DMS53 (cell line): ENCODE measurements at places on chromosomes 1 and 21.

DNA sequence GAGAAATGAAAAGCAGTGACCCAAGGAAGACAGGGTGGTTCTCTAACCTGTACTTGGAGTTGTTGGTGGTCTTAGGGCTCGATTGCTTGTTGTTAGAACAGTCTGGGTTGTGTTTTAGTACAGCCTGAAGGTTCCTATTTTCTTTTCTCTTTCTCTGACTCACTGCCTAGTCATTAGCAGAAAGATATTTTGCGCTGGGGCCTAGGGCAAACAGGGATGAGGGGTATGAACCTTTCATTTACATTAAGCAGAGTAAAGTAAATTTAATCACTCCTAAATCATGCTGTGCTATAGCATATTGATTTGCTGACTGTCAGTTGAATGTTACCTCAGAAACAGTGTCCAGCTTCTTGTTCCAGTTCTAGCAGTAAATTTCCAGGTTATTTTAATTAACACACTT lies 197.2 kb downstream of the RWDD3 start:
- no peak for DNase-seq

- no peak for DNase-seq
Observed at GRCh38 chr1:162882248-162882674, 21.3 kb upstream of the CCDC190 start.

GRCh38 chr1:97844552-97845089 lies 76.2 kb downstream of the DPYD start:
- DNase-seq, result no peak

GRCh38 chr1:223783676-223784075 lies 62.1 kb downstream of the TP53BP2 start:
- no peak for DNase-seq

DNA sequence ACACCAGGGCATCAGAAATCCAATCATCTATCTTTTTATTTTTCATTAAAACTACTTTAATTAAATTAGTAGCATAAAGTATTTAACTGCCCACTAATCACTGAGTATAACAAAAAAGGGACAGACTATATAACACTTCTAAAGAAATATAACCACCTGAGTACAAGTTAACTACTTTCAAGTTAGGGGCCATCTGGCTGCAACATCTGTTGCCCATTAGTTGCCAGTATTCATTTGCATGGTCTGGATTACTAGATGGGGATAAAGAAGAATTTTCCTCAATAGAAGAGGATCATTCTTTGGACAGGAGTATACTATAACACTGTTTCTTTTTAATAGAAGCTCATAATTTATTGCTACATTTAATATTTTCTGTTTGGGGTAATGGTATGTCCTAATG lies 446.4 kb downstream of the AMY1C start:
- no peak for DNase-seq

DNA sequence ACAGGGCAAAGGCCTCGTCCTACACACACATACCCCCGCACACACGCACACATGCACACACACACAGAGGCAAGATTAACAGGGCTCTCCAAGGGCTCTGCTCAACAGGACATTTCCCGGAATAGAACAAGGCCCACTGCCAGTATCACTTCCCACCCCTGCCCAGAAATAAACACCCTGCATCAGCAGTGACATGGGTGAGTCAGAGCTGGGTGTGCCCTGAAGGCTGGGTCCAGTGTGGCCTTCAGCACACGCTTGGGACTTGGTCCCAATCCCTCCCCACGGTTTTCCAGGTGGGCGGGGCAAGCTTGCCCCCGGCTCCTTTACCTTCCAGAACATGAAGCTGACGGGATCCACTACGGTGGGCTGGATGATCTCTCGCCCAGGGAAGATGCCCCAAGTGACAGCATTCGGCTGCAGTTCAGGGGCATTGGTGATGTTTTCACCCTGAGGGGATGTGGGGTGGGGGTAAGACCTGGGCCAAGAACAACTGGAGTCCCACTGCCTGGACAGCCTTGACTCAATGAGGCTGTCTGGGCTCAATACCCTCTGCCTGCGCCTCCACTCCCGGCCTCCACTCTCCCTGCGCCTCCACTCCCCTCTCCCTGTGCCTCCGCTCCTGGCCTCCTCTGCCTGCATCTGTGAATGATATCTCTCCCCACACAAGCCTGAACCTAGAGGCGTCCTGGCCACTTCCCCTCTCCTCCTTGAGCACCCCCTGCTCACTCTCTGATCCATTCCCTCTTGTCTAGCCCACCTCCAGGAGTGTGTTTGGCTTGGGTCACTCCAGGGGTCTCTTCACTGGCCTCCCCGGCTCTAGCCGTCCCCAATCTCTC lies 14.7 kb downstream of the MTHFR start:
- peak; percentile 25 for DNase-seq

GRCh38 chr21:42401820-42402251 lies 1.9 kb upstream of the UBASH3A start:
- no peak for DNase-seq

GRCh38 chr1:204152310-204153044 lies 633 bp upstream of the ETNK2 start:
- DNase-seq, result peak; percentile 69

DNA sequence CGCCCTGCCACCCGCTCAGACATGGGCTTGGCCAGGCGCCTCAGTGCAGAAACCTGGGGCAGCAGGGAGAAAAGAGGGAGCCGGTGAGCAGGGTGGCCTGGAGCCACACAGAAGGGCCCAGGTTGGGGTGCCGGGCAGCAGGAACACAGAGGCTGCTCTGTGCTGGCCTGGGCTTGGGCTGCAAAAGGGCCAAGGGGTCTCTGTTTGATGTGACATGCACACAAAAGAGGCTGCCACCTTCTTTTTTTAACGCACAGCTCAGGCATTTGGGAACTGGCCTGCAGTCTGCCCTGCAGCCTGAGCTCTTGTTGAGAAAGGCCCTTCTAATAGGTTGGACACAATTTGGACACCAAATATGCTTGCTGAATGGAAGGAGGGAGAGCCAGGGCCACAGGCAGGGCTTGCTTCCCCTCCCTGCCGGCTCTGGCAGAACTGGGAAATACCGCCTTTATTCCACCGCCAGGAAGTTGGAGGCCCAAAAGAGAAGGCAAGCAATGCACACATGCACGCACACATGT lies 32.4 kb downstream of the KIF21B start:
- no peak for DNase-seq

DNA sequence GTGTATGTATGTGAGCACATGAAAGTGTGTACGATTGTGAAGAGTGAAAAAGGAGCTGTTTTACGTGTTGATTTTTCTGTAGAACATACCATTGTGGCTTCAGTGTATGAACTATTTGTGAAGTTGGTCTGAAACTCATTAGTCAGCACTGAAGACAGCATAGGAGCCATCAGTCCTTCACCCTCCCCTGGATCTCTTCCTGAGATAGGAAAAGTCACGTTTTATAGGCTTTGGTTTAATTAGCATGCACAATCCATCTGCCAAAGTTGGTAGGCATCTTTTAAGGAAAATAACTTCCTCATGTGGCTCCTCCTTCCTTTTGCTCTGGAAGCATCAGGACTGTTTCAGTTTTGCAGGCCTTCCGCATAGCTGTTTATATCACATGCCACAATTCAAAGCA lies 1.4 kb upstream of the RABIF start:
- no peak for DNase-seq

- DNase-seq, result no peak
Observed at GRCh38 chr21:37896788-37897187, 19.5 kb downstream of the KCNJ6 start.

DNA sequence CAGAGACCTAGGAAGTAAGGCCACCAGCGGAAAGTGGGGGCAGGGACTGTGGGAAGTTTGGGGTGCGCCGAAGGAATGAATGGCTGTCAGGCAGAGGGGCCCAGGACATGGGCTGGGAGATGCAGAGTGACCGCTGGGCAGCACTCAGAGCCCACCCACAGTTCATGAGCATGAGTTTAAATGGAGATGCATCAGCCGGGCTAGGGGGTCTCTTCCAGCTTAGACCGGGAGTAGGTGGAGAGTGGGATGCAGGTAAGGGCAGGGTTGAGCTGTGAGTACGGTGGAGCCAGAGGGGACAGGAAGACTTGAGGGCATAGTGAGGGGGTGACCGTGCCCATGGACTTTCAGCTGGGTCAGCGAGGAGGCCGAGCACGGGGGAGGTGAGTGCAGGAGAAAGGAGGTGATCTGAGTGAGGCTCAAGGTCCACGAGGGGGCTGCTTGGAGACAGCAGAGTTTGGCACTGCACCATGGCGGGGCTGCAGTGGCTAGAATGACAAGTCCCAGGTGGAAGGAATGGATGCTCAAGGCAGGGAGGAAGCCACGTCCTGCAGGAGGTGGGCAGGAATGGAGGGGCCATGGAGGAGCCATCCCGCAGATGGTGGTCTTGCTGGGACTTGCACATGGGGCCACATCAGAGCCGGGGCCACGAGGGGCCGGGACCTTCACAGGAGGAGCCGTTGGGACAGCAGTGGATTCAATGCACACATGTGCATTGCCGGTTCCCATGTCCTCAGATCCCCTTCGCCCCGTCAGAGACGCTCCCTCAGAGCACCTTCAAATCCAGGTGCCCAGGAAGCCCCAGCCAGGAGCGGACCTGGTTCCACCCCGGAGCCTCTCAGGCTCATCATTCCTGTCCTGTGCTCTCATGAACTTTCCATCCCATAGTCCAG lies 34.9 kb downstream of the UBASH3A start:
- no peak for DNase-seq

DNA sequence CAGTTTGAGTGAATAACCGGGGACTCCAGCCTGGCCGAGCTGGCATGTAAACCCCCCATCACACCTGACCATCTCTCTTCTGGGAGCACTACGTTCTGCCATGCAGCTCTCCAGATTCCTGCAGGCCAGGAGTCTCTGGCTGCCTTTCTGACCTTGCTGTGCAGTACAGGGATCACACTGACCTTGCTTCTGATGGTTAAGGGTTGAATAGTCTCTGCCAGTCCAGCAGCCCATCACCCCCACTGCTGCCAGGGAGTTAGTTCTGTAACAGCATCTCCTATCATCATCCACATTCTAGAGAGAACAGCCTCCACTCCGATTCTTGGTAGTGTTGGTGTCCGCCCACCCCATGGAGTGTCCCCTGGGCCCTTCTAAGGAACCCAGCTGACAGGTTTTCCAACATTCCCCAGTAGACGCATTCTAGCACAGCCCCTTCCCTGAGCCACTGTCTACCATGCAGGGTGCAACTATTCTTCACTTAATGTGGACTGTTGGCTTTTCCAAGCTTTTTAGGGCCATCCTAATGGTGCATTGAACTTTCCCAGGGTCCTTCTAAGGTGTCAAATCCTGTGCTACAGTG lies 109.8 kb downstream of the RIPK4 start:
- DNase-seq, result no peak

- no peak for DNase-seq
Observed at GRCh38 chr1:175207971-175208370, 15.4 kb upstream of the KIAA0040 start.

DNA sequence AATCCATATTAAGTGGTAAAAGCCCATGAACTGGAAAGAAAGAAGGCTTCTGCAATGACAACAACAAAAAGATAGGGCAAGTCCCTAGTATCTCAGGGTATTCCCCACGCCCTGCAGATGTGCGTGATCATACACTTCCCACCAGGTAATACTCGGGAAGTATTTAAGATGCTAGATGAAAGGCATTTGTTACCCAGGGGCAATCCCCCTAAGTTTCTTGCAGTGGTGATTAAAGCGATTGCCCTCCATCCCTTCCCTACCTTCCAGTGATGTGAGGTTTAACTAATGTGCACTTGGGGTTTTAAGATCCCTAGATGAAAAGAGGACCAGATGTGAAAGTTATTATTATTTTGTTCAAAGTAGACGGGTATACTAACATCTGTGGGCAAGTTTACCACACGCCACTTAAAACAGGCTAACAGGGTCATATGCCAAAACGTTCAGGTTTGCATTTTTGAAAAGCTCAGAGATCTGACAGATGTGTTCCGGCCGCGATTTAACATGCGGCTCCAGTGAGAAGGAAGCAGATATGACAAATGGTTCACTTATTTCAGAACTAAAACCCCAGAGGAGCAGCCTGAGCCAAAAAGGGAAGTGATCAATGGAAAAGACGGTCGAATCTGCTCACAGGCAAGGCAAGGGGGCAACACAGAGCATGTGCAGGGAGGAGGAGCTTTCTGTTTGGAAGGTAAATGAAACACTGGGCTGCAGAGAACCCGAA lies 17.4 kb downstream of the TIAM1 start:
- DNase-seq, result no peak

DNA sequence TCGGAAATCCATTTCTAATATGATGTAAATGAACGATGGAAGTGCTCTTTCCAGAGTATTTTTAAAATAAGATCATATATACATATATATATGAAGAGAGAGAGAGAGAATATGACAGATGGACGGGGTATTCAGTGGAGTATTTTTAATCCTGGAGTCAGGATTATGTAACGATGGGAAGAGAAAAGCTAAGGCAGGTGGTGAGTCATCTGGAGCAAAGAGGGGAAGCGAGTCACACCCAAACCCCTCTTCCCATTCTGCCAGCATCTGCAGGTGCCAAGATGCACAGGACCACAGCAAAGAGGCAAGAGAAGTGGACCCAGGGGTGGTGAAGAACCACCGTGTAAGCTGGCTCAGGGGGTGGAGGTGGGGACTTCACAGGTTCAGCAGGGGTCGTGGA lies 102.7 kb upstream of the GRIK3 start:
- DNase-seq, result no peak

- peak; percentile 28 for DNase-seq
Observed at GRCh38 chr1:6179564-6180175, 451 bp downstream of the CHD5 start.

GRCh38 chr1:59331686-59332620 lies 35.1 kb downstream of the FGGY start:
- no peak for DNase-seq

DNA sequence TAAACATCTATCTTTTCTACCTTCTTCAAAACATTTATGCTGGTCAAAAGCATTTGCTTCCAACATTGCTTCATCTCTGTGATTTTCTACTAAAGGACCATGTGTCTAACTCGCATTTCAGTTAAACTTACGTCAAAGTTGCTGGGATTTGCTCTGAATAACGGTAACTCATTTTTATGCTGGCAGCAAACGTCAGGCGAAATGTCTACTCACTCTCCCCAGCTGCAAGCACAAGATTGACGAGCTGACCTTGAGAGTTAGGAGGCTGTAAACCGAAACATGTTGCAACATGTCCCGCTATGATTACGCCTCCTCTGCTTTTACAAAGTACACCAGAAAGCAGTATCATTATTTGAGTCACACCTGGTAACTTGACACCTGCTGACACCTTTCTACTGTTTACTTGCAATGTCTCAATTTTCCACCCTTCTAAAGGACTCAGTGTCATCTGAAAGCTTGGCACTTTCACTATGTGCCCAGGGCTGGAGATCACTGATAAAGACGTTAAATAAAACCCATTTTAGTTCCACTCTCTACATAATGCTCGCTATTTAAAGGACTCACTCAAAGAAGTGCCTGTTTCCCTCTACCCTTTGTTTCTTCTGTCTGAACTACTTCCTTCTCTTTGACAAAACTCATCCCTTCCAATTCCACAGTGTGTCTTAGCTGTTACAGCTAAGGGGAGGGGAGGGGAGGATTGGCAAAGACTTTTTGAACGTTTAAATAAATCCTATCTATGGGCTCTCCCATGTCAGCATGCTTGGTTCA lies 111.9 kb downstream of the PTPN14 start:
- peak; percentile 98 for DNase-seq

- no peak for DNase-seq
Observed at GRCh38 chr21:36223451-36223850, 66.8 kb downstream of the DOP1B start.
